ENCODE measurements at places on chromosomes 2 and 18.

- no peak for DNase-seq
Measured at GRCh38 chr2:226874749-226875148, 38.9 kb downstream of the RHBDD1 start.

- DNase-seq: no peak
Measured at GRCh38 chr2:224009605-224010315, 29.3 kb downstream of the SERPINE2 start.

DNA sequence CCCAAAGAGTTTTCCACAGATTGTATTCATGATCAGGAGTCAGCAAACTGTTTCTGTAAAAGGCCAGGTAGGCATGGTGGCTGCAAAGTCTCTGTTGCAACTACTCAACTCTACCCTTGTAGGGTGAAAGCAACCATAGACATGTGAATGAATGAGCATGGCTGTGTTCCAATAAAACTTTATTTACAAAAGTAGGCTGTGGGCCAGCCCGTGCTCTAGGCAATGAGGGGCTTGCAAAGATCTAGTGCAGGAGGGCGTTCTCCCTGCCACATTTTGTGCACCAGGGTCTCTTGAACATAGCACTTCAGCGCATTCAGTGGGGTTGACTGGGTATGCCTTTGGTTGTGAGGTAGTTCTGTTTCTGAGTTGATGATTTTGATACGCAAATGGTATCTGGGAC is 85.8 kb downstream of the ST6GAL2 start:
- DNase-seq: no peak

DNA sequence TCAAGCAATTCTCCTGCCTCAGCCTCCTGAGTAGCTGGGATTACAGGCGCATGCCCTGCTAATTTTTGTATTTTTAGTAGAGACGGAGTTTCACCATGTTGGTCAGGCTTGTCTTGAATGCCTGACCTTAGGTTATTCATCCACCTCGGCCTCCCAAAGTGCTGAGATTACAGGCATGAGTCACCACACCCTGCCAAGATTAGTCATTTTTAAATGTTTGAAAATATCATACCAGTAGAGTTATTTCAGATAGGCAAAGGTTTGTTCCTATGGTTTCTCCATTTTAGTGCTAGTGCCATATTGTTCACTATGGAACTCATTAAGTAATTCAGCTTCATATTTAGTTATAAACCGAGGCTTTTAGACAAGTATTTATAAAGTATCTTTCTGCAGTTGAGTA is 52.3 kb downstream of the HIBCH start:
- no peak for DNase-seq

- DNase-seq: no peak
Measured at GRCh38 chr2:16287831-16288230, 347.5 kb downstream of the MYCN start.

- DNase-seq: no peak
Measured at GRCh38 chr18:57807336-57808117, 4.4 kb upstream of the ATP8B1 start.

DNA sequence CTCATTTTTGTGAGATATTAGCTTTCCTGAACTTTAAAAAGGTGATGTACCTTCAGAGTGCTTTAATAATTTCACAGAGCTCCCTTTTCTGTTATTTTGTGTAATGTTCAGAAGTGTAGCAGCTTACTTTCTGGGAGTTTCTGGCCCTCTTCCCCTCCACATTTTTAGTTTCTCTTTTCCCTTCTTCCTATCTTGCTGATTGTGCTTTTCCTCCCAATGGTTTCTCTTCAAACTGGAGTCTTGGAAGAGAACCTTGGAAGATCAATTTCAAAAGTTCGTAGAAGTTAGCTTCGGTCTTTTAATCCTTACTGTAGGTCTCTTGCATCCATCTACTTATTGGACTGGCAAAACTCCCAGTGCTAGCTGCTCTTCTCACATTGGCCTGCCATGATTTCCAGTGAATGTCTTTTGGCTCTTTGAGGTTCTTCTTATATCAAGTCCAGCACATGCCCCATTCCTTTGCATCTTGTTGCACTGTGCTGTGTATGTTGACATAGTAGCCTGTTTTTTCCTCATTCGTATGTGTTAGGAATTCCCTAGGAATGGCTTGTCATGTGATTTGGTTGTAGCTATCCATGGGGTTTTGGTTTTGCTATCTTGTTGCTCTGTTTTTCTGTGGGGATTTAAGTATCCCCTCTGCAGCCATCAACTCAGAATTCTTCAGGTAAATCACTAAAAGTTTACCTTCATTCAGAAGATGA is 7.8 kb downstream of the CCNT2 start:
- no peak for DNase-seq

DNA sequence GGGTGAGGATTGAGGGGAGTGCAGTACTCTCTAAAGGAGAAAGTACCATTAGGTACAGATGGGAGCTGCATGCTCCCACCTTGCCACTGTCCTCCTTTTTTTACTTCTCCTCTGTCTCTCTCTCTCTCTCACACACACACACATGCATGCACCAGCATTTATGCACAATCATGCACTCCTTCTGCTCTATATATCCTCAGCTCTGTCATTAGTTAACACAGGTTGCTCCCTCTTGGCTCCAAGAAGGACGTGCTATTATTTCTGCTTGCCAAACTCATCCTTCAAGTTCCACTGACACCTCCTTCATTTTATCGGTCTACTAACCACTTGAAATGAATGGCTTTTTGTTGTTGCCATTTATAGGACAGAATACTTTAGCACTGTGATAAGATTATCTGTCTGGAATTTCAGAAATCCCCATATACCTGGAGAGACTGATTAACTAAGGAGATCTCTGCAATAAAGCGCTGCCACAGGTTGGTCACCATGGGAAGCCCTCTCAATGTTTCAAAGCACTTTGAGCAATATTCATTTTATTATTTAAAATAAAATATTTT is 178.5 kb upstream of the TRIB2 start:
- no peak for DNase-seq

DNA sequence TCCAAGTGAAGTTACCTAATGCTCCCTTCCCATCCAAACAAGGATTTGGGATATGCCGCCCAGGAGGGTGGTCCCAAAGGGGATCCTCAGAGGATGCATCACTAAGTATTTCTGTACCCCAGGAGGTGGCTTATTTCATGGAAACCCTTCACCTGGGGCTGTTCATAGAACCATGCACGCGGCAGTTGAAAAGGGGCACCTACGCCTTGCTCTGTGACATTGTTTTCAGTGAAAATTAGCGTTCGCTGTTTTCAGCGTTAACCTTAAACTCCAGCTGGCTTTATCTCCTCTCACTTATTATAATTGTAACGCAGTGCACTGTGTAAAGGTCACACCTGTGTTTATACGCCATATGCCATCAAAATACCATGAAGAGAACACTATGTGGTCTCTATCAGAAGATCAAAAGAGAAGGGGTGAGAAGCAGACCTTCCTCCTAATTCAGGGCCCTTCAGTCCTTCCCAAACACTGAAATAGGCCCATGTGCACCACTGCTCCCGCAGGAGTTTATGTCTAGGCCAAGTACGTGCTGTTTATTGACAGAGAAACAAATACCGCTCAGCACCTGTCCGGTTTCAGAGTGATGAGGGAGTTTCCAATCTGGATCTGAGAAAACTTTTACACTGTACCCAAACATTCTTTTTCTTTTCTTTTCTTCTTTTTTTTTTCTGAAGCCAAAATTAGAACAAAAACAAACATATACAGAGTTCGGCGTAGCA is 162.1 kb downstream of the BCL2 start:
- no peak for DNase-seq

GRCh38 chr2:204365811-204366210 is 179.5 kb upstream of the PARD3B start:
- DNase-seq: no peak

DNA sequence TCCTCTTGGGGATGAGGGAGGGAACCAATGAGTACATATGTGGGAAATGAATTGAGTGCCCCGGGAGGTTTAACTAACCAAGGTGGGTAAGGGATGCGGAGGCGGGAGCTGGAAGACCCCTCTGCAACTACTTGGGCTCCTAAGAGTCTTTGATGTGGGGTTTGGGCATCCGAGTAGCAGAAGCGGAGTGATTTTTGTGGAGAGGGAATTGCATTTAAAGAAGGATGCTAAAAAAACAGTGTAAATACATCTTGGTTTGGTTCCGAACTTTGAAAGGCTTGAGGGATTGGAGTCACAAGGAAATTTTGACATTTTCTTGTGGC is 215.7 kb downstream of the MCFD2 start:
- DNase-seq: no peak

GRCh38 chr18:74896390-74896991 is 298.8 kb downstream of the ZNF407 start:
- DNase-seq: peak; percentile 21

Data from GM10248 (cell line).